CD8-positive, alpha-beta T cell (primary cell): ENCODE measurements at places on chromosomes 6 and 20.
A peak's percentile ranks its signal among the peaks of the same experiment; 100 is the strongest.

- DNase-seq = no peak
Observed at GRCh38 chr20:1010659-1011058, 8.5 kb upstream of the RSPO4 start.

DNA sequence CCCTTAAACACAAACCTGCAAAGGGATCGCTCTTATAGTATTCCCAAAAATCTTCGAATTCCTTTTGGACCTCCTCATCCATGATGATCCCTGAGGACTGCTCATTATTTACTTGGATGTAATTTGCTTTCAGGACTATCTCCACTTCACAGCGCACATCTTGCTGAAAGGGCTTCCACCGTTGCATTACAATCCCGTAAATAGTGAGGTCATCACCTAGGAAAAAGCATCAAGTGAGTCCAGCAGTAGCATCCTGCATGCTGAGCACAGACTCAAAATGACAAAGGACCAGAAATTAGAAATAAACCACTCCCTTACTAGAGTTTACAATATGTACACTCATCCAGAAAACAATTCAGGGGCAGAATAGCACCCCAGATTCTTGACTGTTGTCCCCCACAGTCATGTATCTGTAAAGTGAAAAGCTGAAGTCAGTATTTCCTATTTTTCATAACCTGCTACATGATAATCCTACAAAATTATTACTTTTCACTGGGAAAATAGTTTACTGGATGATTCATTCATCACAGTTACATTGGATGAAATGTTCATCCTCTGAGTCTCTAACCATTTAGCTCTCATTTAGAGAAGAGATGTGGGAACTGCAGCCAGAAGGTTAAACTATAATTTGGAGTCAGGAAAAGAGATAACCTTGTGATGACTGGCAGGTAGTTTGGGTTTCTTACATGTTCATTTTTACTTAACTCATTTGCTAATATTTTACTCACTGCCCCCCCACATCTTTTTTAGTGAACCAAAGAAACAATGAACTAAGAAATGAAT is 17.2 kb downstream of the MCM9 start:
- no peak for DNase-seq

DNA sequence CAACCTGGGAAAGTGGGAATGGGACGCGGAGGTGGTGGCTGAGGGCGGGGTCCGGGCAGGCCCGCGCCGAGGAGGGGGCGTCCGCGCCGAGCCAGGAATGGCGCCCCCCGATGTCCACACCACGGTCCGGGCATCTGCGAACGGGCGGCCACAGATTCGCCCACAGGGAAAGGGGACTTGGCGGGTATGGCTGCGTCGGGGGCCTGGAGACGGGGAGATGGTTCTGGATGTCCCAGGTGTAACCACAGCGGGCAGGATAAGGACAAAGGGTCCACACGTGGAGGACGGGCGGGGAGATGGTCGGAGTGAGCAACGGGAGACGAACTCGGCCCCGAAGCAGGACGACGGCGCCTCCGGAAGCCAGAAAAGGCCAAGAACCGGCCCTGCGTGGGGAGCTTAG is 124.6 kb downstream of the WDR27 start:
- DNase-seq = no peak

GRCh38 chr20:62141397-62142251 is 1.6 kb downstream of the PSMA7 start:
- DNase-seq = no peak

DNA sequence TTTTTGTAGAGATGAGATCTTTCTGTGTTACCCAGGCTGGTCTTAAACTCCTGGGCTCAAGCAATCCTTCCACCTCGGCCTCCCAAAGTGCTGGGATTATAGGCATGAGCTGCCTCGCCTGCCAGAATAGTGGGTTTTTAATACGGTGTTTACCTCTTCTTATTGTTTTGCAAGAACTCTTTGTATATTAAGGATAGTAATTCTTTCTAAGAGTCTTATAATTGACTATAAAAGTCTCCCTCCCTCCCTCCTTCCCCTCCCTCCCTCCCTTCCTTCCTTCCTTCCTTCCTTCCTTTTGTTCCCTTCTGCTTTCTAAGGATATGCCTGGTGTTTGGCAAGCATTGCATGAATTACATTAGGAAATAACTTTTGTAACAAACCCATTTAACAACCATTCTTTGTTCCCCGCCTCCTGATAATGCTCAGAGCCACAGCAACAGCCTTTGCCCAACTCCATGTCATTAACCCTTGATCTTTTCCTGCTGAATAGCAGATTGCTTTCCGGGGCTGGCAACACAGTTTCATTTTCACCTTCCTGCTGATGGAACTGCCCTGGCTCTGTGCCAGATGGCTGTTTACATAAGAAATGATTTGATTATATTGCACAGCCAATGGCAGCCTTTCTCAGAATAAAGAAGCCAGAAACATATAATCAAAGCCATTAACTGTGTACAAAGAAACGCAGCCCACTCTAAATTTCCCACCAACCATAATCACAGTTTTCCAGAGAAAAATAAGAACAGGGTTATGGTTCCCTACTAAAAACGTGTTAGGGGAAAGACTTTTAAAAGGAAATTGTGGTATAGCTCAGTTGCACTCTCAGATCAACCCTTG is 143.7 kb upstream of the PTPN1 start:
- DNase-seq = no peak

- no peak for DNase-seq
Observed at GRCh38 chr6:45473121-45473993, 95.6 kb upstream of the SUPT3H start.

- DNase-seq = no peak
Observed at GRCh38 chr6:118724211-118724610, 72.8 kb upstream of the CEP85L start.

GRCh38 chr6:26600759-26601158 is 4.0 kb downstream of the ABT1 start:
- no peak for DNase-seq

- no peak for DNase-seq
Observed at GRCh38 chr6:52049252-52050050, 38.0 kb downstream of the PKHD1 start.

DNA sequence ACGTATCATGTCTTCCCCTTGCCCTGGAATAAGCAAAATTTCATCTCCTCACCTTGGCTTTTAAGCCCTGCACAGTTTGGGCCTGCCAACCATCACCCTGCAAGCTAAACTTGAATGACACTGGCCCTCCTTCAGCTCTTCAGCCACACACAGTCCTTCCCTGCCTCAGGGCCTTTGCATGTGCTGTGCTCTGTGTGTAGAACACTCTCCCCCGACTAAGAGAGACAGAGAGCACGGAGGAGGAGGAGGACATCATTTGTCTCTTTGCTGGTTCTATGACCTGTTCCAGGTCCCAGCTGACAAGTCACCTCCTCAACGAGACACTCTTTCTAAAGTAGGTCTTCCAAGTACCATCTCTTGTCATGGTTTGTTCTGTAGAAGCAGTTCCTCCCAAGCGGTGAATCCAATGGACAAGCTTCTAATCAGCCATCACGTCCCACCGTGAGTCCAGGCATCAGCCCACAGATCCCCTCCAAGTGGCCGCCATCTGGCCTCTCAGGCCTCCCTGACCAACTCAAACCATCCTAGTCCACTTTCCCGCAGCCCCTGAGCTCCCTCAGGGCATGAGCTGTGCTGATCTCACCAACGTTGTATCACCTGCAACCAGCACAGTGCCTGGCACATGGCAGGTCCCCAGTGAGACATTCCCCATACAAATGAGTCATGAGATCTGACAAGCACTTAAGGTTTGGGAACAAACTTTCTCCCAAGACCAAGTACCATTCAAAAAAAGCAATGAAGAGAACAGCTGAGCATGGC is 30.5 kb downstream of the NFATC2 start:
- DNase-seq = no peak

DNA sequence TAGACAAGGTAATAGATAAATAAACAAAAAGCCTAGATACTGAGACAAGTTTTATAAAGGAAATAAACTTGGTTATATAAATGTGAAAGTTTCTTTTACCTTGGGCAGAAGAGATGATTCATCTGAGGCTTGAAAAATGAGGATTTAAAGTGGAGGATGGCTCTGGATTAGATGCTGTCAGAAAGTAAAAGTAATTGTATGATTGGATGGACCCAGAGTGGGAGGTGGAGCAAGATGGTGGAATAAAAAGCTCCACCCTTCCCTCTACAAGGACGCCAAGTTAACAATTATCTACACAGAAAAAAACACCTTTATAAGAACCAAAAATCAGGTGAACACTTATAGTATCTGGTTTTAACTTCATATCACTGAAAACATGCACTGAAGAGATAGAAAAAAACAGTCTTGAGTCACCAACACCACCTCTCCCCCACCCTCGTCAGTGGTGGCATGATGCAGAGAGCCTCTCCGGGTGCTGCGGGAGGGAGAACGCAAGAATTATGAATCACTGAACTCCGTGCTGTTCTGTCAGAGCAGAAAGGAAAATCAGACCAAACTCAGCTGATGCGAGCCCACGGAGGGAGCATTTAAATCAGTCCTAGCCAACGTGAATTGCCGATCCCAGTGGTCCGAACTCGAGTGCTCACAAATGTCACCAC is 84.7 kb upstream of the GJE1 start:
- DNase-seq = no peak

DNA sequence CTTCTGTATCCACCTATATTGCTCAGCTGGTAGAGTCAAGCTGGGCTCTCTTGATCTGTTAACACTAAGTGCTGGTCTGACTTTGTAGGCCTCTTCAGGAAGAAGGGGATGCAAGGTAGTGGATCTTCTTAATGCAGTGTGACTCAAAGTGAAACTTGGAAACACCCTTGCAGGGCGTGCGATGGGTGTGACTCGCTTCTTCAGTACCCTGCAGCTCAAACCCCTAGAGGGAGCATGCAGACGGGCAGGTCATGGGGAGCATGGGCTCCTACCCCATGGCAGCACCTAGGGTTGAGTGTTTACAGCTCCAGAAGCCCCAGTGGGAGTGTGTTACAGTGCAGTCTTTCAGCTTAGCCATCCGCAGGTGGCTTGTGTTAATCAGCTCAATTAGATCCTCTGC is 757 bp upstream of the SAMD3 start:
- DNase-seq = peak; percentile 55

- no peak for DNase-seq
Observed at GRCh38 chr20:3032624-3033023, 10.8 kb upstream of the GNRH2 start.

DNA sequence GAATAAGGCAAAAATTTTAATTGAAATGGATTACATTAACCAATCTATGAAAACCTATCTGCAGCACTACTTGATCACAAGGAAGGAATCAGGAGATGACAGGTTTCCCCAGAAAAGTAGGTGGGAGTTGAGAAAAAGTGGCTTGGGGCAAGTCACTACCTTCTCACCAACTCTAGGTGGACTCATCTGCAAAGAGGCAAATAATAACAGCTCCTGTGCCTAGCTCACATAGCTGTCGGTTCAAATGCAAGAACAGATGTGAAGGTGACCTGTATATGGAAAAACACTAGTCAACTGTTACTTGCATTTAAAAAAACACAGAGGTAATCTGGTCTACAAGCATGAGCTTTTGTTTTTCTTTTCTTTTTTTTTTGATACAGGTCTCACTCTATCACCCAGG is 67.2 kb downstream of the POPDC3 start:
- no peak for DNase-seq

DNA sequence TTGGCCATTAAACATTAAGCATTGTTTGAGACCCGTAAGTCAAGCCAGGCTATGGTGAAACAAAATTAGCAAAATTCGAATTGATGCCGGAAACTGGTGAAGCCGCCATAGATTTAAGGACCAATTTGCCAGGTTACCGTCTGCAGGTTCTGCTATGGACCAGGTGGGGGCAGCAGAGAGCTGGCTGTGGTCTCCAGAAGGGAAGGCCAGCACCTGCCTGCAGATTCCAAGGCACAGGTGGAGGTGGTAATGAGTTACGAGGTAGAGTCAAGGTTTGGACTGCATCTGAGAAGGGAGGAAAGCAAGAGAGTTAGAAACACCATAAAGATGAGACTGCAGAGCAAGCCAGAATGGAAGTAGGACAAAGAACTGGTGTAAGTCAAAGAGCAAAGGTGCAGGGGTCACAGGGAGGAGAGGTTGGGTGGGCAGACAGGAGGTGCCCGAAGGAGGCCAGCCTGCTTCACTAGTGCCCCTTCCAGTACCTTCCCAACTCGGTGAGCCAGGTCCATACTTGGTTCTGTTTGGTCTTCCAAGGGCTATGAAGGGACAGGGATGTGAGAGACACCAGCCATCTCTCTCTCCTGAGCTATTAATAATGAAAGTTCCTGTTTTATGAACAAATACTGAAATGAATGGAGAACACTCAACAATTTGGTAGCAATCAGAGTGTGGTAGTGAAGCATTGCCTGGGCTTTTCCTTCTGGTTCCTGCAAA is 131.6 kb upstream of the ESR1 start:
- DNase-seq = peak; percentile 38

DNA sequence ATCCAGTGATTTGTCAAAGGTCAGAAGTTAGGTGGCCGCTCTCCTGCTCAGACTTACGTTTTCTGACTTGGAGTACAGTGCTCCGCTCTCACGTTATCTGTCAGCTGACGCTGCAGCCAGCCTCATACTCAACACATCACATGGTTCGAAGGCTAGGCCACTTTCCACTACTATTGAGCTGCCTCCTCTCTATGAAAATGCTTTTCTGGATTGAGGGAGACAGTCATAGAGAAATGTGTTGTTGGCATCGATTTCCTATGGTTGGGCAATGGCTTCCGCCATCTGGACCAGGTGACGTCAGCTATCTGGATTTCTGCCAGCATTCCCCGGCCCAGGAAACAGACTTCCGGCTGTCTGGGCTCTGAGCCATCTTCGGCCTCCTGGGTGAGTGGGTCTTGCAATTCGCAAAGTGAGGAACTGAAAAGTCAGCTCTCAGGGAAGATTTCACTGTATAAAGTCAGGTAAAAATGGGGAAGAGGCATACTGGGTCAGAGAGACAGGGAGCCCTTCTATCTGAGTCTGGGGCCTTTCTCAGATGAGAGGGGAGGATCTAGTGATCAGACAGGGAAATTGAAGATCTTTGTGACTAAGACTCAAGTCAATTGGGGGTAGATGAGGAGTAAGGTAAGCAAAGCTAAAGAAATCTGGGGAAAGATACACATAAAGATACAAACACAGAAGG is 37.5 kb upstream of the IER3 start:
- peak; percentile 33 for DNase-seq

DNA sequence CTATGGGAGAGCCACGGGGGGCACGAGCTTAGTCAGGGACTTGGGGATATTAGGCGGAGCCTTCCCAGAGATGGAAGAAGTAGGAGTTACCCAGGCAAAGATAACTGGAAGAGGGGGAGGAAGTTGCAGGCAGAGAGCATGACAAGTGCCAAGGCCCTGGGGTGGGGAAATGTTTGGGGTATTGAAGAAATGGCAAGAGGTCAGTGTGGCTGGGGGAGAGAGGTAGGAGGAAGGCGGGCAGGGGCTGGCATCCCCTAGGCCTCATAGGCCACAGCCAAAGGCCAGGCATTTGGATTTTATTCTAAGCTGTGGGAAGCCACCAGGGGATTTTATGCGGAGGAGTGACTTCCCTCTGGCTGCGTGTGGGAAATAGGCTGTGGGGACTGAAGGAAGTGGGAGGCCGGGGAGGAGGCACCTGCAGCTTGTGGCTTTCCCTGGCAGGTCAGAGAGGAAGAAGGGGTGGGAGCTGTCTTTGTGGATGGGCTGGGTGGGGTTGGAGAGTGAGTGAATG is 22.7 kb downstream of the SNAI1 start:
- DNase-seq = no peak

GRCh38 chr6:130158056-130158455 is 64.7 kb downstream of the SAMD3 start:
- DNase-seq = no peak
